ENCODE measurements at places on chromosomes 12 and 14.

DNA sequence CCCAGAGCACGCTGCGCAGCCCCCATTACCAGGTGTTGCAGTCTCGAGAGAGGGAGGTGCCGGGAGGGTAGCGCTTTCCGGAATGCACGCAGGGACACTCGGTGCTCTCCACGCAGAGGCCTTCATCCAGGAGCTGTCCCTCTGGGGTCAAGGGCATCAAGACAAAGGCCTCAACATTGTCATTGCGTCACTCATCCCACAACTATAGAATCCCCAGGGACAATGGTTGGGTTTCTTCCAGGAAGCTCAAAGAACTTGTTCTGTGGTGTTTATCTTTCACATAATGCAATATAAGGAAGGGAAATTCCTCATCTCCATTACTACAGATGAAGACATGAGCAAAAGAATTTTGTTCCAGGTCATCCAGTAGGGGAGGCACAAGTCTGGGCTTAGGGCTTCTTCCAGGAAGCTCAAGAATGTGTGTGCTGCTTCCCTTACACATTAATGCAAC, 52.1 kb downstream of the VWF start:
- no peak for DNase-seq

DNA sequence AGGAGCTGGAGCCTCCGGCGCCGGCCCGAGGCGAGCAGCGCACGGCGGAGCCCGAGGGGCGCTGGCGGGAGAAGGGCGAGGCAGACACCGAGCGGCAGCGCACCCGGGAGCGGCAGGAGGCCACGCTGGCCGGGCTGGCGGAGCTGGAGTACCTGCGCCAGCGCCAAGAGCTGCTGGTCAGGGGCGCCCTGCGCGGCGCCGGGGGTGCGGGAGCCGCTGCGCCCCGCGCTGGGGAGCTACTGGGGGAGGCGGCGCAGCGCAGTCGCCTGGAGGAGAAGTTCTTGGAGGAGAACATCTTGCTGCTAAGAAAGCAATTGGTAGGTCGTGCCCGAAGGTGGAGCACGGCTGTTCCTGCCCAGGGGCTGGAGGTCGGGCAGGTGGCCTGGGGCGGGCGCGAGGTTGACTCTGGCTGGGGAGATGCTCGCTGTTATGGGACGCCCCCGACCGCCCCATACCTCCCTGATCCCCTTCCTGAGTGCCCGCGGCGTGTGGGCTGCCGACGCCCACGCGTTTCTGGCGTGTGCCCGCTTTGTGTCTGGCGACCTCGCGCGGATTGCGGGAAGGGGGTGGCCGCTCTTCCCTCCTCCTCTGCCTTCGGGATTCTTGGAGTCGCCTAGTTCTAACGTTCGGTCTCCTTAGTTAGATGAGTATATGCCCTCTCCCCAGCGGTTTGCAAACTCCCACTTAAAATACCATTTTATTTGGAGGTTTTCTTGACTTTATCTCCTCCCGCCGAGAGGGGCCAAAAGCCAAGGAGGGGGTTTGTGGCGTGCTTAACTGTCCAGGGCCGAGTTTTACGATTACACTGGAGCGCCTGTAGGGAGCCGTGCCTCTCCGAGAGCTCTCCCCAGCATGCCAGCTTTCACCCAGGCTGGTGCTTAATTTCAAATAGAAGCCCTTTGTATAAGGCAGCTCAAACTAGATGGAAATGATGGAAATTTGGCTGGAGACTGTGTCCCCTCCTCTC, 752 bp downstream of the DACT1 start:
- DNase-seq = no peak

GRCh38 chr12:32467959-32468863, 68.9 kb downstream of the FGD4 start:
- no peak for DNase-seq

GRCh38 chr14:102982852-102983470, 60.5 kb downstream of the AMN start:
- DNase-seq = no peak

DNA sequence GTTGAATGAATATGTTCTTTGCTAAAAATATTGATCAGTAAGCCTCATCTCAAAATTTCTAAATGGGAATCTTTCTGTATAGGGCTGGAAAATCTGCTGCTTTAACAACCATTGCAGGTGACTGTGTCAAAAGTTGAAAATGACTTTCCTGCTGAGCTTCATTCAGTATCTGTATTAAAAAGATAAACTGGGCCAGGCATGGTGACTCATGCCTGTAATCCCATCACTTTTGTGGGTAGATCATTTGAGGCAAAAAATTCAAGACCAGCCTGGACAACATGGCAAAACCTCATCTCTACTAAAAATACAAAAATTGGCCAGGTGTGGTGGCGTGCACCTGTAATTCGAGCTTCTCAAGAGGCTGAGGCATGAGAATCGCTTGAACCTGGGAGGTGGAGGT, 213.7 kb upstream of the SYT10 start:
- no peak for DNase-seq

DNA sequence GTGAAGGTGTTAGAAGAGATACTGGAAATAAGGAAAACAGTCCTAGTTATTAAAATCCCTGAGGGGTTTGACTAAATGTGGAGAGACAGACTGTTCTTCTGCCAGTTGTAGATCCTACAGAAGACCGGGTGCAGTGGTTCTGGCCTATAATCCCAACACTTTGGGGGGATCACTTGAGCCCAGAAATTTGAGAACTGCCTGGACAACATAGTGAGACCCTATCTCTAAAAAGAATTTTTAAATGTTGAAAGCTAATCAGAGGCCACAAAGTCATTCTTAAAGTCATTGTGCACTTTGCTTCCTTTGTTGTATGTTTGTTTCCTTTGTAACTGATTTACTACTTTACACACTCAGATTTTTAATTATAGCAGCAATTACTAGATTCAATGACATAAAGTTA, 61.2 kb upstream of the RASSF3 start:
- no peak for DNase-seq

- DNase-seq = no peak
These were observed at the start of gene TMEM233 for GRCh38 chr12:119593578-119594398. TMEM233 (plus strand) TSS chr12:119593774; CDS start chr12:119593849, 75 bp downstream.

- DNase-seq = no peak
These were observed 20.2 kb downstream of the HEATR5A start for GRCh38 chr14:31400031-31400638.

DNA sequence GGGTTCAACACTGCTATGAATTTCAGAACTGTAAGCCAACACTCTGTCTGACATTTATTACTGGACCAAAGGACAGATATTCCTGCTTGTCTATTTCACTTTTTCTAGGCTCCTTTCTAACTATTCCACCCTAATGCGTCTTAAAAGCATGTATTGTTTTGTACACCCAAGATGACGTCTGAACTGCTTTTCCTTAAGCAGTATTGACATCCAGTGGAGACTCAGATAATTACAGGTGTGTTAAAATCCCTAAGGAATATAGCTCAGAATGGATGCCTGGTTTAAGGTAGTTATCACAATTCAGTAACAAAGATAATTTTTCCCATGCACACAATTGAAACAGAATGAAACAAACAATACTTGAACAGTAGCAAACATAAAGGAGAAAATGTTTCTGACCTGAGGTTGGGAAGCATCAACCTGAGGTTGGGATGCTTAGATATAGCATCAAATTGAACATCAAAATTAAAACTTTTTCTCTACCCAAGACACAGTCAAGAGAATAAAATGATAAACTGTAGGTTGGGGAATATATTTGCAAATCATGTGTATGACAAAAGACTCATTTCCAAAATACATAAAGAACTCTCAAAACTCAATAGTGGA, 93.7 kb upstream of the PTPRR start:
- DNase-seq = no peak

DNA sequence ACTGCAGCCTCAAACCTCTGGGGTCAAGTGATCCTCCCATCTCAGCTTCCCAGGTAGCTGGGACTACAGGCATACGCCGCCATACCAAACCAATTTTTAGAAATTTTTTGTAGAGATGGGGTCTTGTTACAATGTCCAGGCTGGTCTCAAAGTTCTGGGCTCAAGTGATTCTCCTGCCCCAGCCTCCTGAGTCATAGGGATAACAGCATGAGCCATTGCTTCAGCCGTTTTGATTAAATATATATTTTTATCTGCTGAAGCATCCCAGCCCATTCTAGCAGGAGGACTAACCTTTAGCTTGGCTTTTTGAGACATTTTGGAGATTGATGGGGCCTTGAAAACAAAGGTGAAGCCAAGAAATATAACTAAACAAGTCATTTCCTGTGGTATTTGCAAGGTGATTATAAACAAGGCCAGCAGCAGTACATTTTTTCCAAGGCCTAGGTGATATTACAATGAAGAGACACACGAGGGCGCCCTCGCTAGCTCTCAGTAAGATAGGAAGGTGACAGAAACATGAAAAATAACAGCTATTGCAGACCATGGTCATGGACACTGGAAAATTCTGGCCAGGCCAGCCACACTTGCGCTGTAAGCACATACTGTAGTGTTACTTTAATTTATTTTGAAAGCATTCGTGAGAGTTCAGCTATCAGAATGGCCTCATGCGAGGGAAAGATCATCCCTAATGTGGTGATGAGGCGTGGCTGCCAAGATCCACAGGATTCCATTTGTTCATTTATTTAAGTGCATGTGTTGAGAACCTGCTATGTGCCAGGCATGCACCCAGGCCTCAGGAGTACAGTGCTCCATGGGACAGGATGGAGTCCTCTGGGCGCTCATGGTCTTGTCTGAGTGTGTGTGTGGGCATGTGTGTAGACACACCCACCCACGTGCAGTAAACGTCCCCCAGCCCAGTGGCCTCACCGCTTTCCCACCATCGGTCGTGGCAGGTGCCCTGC, 63.5 kb downstream of the DGLUCY start:
- peak; percentile 46 for DNase-seq

GRCh38 chr14:92800012-92800411, 5.9 kb downstream of the GOLGA5 start:
- DNase-seq = no peak

DNA sequence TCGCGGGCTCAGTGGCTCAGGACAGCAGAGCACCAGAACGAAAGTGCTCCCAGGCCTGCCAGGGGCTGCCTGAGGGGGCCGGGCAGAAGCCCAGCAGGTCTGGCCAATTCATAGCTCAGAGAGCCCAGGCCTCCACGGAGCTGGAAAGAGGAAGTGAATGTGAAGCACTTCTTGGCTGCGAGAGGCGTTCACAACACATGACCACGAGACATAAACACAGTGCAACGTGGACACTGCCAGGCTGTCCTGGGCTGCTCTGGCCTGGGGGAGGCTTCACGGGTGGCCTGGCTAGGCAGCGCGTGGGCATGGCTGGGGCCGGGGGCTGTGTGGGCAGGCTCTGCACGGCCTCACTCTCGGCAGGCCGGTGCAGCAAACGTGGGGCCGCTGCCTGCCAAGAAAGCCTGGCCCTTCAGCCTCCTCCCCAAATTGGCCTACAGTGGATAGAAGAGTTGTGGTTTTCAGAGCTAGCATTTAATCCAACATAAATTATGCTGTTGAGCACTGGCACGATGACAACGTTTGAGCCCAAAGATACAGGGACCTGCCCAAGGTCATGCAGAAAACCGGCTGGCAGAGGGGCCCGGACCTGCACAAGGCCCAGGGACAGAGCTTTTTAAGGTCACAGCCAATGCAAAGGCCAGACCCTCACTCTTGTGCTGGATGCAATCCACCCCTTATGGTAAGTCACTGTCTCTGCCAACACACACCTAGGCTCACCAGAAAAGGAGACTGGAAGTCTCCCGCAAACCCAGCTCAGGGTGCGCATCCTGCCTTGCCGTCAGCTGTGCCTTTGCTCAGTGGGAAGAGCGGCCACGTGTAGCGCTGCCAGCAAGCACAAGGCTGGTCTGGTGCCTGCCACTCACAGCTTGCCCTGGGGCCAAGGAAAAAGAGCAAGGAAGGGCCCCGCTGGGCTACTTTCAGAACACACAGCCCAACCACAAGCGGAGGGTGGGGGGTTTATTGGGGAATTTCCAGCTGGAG, 8.6 kb downstream of the SLC25A29 start:
- DNase-seq = no peak

Measured in stimulated activated CD8-positive, alpha-beta memory T cell treated with anti-CD3 and anti-CD28 coated beads, Interleukin-12 subunit alpha, Interleukin-12 subunit beta, amount 100 ng/mL, for 1 hour (primary cell).